ENCODE measurements at places on chromosomes 6 and 20.
A peak's percentile ranks its signal among the peaks of the same experiment; 100 is the strongest.

DNA sequence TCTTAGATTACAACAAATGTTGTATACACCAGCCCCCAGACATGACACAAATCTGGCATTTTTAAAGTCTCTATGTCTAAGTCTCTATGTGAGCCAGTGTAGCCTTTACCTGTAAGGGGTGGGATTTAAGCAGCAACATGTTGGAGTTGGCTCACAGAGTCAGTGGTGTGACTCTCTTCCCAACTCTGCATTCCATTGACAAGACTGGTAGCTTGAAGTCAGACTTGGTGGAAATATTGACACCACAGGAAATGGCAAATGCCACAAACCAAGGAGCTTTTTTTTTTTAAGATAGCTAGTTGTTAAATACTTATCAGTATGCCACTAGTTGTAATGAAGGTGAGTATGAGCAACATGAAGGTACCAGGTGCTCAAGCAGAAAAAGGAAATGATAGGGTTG is 103.1 kb upstream of the SMLR1 start:
- DNase-seq, result no peak

GRCh38 chr6:119148825-119149525 is 70.5 kb upstream of the FAM184A start:
- DNase-seq, result no peak

DNA sequence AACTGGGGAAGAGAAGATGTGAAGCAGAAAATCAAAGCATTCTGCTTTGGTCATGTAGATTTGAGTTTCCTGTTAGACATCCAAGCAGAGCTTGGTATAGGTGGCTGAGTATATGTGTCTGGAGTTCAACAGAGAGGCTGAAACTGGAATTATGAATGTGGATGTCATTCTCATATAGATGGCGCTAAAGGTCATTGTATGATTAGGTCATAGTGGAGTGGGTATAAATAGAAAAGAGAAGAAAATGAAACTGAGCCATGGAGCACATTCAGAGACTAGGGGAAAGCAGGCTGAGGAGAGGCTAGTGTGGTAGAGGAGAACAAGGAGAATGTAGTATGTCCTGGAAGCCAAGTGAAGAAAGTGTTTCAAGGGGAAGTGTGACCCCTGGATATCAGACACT is 295.6 kb upstream of the PLN start:
- DNase-seq, result no peak

DNA sequence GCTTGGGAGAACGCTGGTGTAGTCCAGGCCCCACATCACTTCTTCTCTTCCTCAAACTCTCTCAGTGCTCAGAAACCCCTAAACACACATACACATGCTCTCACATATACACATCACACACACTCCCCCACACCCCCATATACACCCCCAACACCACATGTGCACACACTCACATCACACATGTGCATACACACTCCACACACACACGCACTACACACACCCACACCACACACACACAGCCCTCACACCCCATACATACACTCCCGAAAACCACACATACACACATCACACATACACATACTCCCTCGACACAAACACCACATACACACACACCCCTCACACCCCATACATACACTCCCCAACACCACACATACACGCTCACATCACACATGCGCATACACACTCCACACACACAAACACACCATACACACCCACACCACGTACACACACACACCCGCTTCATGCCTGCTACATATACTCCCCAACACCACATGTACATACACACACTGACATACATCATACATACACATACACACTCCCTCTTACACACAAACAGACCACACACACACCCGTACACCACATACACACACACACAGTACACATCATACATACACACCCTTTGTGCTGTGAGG is 110.3 kb upstream of the TMEM170B start:
- no peak for DNase-seq

DNA sequence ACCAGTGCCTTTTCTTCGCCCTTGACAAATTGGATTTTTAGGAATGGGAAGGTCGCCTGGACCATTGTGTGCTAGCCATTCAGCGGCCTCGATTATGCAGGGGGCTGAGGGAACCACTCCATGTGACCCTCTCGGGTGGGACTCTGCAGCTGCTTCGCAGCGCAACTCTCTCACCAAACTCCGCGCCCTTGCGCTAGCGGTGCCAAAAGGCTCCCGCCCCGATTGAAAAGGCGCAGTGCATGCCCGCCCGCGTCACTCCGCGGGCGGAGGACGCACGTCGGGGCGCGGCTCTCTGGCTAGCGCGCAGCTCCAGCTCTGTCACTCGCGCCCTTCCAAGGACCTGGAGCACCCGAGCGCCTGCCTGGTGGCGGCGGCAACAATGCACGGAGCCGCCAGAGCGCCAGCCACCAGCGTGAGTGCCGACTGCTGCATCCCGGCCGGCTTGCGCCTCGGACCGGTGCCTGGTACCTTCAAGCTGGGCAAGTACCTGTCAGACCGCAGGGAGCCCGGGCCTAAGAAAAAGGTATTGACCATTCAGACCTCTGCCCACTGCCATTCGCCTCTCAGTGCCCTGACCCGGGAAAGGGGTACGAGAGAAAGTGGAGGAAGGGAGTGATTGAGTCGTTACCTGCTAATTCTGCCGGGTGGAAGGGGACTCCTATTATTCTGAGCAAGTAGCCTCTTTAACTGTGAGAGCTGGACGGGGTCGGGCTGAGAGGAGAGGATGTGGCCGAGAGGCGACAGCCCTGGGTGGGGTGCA is at the start of gene PRDM13:
Gene PRDM13, plus strand, starts transcription at position 178 of the 760 bp plus-strand sequence. Its CDS starts 202 bp downstream, at position 380.
- DNase-seq, result no peak

DNA sequence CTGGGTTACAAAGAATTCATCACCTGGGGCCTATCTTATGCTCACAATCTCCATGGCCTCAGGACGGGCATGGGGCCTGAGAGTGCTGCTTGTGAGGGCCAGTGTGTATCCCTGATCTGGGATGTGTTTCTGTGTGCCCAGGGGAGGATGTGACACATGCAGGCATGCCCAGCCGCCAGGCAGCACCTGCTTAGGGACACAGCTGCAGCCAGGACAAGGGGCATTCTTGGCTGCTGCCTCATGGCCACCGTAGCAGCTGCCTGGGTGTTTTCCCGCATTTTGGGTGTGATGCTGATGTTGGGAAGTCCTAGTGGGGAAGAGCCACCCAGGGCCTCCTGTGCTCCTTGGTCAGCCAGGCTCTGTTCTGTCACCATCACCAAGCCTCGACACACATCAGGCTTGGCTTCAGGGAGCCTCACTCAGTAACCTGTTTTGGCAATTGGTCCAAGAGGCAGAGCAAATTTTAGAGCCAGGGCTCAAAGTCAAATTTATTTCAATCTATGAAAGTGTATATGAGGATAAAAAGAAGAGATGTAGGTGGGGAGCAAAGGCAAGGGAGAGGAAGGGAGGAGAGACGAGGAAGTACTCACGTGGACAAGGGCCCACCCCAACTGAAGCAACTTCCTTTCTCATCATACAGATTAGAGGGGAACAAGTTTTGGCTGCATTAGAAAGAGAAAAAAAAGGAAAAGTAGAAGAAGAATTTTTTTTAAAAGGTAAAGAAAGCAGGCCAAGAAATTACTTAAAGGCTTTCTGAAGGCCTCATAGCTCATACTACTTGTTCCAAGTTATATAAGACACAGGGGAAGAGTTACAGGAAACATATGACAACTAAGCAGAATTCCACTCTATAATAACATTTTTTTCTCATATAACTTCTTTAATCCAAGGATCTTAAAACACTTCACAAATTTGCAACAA is 269.9 kb upstream of the SUPT3H start:
- DNase-seq, result no peak

- DNase-seq, result no peak
Observed at GRCh38 chr20:3167738-3168078, 5.6 kb downstream of the LZTS3 start.

- DNase-seq, result no peak
Observed at GRCh38 chr20:23640018-23640601, 2.4 kb upstream of the CST3 start.

- no peak for DNase-seq
Observed at GRCh38 chr6:138601128-138601527, 101.8 kb upstream of the NHSL1 start.

DNA sequence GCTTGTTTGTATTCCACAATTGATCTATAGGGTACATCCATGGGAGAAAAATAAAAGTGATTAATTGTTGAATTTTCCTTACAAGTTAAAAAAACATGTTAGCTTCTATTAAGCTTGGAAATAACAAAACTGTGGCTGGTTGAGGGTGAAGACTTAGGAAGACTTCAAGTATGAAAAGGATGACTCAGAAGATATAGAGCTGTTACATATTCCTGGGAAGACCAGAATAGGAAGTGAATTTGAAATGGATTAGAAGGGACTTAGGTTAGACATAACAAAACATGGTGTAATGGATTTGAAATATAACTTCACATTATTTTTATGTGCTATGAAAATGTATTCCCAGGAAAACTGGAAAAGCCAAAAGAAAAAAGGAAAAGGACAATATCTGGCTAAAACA is 732.2 kb downstream of the HDGFL1 start:
- no peak for DNase-seq

DNA sequence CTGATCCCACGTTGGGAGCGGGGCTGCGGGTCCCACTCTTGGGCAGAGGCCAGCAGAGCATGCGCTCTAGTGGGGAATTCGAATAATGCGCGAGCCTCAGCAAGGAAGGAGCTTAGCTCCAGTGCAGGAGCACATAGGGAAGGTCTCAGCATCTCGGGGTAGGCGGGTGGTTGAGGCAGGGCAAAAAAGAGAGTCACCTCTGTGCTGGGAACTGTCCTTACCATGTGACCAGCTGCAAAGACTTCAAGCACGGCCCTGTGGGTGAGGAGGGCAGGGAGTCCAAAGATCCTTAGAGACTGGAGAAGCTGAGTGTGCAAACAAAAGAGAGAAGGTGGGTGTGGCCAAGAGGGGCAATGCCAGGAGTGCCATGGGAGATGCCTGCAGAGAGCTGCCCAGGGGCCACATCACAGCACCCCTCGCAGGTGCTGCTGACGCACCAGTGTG is 79.2 kb upstream of the CD93 start:
- no peak for DNase-seq

- no peak for DNase-seq
Observed at GRCh38 chr20:16940701-16941100, 192.5 kb downstream of the OTOR start.

GRCh38 chr6:144515761-144516160 is 230.6 kb downstream of the UTRN start:
- DNase-seq, result no peak

- no peak for DNase-seq
Observed at GRCh38 chr6:13914351-13914750, 10.4 kb upstream of the RNF182 start.

- no peak for DNase-seq
Observed at GRCh38 chr6:64146876-64147275, 511.3 kb downstream of the PHF3 start.

DNA sequence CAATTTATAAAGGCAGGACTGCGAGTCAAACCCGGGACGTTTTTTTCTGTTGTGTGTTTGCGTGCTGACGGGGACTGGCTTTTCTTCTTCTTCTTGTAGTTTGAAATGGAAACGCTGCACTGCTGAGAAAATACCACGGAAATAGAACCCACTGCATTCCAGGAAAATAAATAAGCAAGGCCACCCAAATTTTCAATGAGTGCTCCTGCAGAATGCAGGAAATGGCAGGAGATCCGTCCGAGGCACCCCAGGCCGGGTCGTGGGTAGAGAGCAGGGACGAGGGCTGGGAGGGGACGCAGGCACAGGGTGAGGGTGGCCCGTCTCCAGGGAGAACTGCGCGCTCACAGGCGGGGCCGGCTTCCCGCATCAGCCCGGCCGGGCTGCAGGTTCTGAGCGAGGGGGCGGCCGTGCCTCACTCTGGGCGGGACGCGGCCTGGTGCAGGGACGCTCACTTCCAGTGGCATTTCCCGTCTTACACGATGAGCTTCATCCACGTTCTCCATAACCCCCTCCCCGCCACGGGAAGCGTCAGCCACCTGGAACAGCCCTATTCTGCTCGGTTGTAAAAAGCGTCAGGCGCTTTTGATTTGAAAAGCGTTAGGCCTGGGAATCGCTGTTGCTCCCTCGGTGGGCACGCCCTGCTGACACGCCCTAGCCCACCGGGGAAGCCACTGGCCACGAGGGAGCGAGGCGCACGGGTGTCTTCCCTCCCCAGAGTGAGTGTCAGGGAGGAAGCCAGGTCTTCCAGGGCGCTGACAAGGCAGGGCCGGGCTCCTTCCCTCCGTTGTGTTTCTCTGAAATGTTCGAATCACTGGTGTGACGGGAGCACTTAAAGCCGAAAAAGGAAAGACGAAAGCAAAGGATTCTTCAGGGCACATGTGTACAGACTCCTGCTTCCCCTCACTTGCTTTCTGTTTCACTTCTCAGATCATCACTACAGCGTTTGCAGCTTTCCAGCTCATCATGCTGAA is 17.9 kb upstream of the EXOC2 start:
- DNase-seq, result no peak

DNA sequence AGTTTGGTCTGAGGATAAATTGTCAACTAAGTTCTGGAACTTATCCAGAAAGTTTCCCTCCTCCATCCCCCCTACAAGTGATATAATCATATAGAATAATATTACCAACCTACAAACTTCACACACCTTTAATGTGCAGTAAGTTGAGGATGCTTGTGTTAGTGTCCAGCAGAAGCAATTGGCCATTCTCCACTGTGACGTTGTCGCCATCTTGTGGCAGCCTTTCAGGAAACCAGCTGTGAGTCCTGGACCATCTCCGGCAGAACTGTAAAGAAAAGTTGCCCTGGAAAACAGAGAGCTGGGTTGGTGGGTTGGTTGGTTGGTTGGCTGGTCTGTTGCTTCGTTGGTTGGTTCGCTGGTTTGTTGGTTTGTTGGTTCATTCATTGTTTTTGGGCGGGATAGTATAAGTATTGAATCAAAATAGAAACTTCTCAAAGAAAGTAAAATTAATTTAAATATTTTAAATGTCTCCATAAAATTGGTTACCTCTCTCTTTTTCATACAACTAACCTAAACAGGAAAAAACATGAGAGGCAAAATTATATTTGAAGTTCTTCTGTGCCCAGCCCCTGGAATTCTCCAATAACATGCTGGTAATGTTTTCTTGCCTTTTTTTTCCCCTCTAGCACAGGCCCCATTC is 127.5 kb downstream of the PKHD1 start:
- DNase-seq, result no peak

DNA sequence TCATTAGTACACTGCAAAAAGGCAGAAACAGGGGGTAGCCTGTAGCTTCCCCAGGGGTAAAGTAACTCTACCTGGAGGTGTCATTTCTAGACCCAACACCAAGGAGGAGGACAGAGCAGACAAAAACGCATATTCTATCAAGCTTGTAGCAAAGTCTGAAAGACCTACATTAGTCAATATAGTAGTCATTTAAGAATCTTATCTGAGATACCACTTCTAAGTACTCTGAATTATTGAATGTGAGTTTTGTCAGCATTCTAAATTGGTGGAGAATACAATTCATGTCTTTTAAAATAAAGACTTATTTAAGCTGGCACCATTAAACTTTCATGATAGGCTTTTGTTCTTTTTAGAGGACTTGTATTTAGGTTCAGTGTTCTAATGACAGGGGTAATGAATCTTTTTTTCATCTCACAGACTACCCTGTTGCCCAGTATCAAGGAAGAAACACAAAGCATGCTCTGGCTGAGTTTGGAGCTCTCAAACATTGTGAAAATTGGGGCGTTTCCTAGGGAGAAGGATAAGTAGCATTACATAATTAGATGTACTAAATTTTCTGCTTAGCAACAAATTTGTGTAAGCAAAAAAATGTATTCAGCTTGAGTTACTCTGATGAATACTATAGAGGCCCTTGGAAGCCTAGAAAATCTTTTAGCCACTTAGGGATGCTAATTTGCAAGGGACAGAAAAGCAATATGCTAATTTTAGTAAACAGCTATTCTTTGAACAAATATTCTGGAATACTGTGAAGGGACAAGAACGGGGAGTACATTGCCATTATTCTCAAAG is 255.4 kb upstream of the HSF2 start:
- no peak for DNase-seq

- DNase-seq, result peak; percentile 96
Observed at GRCh38 chr6:31007694-31008093, 2.6 kb upstream of the MUC22 start.

Data from epithelial cell of proximal tubule (primary cell).